ENCODE measurements at places on chromosomes 13 and 19.

GRCh38 chr13:68030152-68030809 is 800.1 kb upstream of the PCDH9 start:
- DNase-seq: no peak

GRCh38 chr19:23093832-23094231 is 23.0 kb upstream of the ZNF730 start:
- no peak for DNase-seq

DNA sequence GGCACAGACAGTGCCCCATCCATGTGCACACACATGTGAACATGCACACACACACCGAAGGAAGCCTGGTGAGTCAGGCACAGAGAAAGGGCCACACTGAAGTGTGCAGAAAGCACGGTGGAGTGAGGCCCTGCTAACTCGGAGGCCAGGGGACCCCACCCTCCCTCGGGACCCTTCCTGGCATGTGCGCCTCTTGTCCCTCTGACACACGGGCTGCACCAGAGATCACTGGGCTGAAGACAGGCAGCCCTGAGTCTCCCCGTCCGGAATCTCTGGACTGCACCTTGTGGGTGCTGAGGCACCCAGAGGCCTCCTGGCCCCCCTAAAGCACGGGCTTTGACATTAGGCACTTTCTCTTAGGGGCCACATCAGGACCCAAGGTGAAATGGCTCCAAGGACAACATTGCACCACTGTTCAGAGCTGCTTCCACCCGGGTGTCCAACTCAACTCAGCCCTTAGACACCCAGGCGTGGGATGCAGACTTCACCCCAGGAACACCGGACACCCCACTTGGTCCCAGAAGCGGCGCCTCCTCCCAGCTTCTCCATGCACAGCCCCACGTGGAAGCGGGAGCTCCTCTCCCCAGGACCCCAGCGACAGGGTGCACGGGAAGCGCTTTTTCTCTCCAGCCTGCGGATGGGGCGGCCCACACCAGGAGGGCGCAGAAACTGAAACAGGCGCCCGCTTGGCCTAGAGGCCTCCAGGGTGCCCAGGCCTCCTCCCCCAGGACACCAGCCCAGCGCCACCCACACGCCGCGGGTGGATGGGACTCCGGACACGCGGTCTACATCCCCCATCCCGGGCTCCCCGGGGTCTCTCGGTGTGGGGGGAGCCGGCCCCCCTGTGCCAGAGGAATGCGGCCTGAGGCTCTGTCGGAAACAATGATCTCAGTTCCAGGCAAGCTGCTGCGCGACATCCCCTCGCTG is 90.2 kb downstream of the SPACA7 start:
- DNase-seq: no peak

GRCh38 chr13:46552303-46552682 is 677 bp upstream of the LRCH1 start:
- DNase-seq: no peak

DNA sequence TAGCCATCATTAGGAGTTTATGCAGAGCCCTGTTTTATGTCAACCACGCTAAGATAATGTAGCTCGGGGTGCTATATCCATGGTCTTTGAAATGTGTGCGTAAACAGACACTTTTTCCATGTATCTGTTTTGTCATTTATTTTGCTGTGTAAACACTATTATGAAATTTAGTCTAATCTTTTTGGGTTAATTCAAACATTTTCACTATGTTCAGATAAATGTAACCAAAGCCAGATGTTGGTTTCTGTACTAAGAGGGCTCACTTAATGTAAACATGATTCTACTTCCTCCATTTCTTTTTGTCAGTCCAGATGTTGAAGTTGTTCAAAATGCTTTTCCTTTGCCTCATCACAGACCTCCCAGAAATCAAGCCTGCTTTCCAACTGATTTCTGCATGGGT is 499.5 kb upstream of the GPC6 start:
- no peak for DNase-seq

GRCh38 chr19:1065606-1066109 is 1.3 kb upstream of the ARHGAP45 start:
- DNase-seq: no peak

DNA sequence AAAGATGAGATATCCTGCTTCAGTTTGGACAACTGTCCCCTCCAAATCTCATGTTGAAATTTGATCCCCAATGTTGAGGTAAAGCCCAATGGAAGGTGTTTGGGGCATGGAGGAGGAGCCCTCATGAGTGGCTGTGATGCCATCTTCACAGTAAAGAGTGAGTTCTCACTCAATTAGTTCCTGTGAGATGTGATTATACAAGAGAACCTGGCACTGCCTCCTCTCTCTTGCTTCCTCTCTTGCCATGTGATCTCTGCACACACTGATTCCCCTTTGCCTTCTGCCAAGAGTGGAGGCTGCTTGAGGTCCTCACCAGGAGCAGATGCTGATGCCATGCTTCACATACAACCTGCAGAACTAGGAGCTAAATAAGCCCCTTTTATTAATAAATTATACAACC is 86.9 kb downstream of the HSPH1 start:
- no peak for DNase-seq

- peak; percentile 27 for DNase-seq
These were observed 464.8 kb downstream of the COG6 start for GRCh38 chr13:40120288-40120687.

GRCh38 chr13:106241974-106242953 is 293.2 kb downstream of the EFNB2 start:
- DNase-seq: peak; percentile 6

GRCh38 chr19:15210323-15210781 is 9.6 kb upstream of the NOTCH3 start:
- DNase-seq: peak; percentile 76

- DNase-seq: no peak
These were observed 130.6 kb downstream of the COG6 start for GRCh38 chr13:39786091-39786490.

DNA sequence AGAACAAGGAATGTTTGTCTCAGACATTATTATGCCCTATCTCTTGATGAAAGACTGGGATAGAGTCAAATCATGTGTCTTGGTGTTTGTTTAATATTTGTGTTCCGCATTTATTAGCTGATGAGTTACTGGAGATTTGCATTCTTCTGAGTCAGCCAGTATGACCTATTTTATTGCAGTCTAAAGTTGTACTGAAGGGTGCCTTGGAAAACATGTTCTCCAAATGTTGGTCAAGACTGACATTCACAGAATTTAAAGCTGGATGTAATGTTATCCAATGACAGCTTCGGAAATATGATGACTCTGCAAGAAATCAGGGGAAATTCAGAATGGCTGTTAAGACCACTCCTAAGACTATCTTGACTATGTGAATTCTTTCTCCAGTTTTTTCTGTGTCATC is 134.0 kb downstream of the KCNRG start:
- DNase-seq: no peak

- DNase-seq: no peak
These were observed 62.3 kb downstream of the DOCK9 start for GRCh38 chr13:98915563-98915962.

- DNase-seq: no peak
These were observed 1.8 kb downstream of the ANKLE1 start for GRCh38 chr19:17283504-17283996.

GRCh38 chr13:29165840-29166239 is 345.7 kb downstream of the MTUS2 start:
- DNase-seq: no peak

DNA sequence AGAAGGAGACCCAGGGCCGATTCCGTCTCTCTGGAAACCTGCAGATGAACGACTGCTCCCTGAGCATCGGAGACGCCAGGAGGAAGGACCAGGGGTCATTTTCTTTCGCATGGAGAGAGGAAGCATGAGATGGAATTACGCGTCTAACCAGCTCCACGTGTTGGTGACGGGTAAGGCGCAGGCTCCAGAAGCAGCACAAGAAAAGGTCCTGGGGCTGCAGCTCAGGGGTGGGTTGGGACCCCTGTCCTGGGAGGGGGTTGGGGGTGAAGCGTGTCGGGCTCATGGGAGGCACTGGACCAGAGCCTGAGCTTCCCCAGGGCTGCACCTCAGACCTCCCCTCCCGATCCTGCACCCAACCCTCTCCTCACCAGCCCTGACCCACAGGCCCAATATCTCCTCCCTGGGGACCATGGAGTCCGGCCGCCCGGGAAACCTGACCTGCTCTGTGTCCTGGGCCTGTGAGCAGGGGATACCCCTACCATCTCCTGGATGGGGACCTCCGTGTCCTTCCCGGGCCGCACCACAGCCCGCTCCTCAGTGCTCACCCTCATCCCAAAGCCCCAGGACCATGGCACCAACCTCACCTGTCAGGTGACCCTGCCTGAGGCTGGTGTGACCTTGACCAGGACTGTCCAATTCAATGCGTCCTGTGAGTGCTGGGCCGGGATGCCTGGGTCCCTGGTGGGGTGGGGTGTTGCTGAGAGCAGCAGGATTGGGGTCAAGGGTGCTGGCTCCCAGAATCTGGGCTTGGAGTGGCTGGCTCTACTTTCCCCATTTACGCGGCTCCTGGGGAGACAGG is 39.6 kb upstream of the CD33 start:
- DNase-seq: no peak

DNA sequence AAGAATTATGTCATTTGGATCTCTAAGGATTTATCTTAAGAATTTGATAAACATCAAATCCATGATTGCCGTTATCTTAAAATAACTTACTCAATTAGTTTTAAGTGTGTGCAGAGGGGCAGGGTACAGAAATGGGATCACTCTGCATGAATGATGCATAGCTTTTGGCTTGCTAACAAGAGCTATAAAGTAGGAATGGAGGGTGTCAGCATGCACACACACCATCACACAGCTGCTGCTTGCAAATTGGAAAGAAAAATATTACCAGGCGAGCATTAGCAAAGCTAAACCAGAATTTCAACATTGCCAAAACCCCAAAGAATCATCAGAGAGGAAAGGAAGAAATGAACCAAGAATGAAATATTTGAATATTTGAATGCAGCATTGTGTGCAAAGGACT is 580.6 kb downstream of the LMO7 start:
- DNase-seq: no peak

GRCh38 chr19:35557539-35558399 is 5.7 kb downstream of the ATP4A start:
- peak; percentile 35 for DNase-seq

- no peak for DNase-seq
These were observed at the start of gene SULT2A1 for GRCh38 chr19:47886010-47886559. SULT2A1 (minus strand) TSS chr19:47886315; CDS start chr19:47886257, 58 bp downstream.

- DNase-seq: no peak
These were observed 423.6 kb downstream of the NDFIP2 start for GRCh38 chr13:79904581-79904980.

DNA sequence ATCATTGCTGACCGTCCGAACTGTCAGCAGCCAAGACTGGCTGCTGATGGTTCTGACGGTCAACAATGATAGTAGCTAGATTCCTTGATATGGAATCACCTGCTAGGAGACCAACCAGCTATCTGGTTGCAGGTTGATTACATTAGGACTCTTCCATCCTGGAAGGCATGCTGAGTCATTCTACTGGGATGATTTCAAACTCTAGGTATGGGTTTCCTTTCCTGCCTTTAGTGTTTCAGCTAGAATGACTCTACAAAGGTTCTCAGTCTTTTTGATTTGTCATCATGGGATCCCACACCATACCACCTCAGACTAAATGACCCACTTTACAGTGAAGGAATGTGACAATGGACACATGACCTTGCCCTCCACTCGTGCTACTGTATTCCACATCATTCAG is 138.1 kb upstream of the KL start:
- DNase-seq: no peak

DNA sequence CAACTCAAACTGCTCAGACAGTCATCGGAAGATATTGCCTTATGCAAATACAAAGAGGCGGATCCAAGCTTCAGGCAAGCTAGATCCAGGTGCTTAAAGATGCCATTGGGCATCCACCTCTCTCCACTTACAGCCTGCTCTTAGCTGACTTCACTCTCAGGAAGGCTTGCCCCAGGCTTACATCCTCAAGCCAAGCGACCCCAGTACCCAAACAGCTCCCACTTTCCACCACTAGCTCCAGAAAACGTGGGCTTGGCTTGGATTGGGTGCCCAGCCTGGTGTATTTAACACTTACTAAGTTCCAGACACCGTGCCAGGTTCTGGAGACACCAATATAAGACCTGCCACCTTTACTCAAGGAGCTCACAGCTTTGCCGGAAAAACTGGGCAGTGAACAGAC is 142.1 kb upstream of the VSTM2B start:
- no peak for DNase-seq

DNA sequence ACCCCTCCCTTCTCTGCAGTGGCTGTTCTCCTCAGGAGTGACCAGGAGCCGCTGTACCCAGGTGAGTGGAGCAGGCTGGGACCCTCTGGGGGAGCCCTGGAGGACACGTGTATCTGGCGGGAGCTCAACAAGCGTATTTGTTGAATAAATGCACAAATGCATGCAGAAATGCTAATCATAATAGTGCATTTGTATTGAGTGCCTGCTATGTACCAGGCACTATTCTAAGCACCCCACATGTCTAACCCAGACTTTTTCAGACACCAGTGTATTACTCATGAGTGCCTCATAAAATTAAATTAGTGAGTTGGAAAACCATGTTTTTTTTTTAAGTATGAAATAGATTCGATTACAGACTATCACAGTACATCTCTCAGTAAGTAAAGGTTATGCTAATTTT is 7.9 kb downstream of the HPN start:
- DNase-seq: no peak

DNA sequence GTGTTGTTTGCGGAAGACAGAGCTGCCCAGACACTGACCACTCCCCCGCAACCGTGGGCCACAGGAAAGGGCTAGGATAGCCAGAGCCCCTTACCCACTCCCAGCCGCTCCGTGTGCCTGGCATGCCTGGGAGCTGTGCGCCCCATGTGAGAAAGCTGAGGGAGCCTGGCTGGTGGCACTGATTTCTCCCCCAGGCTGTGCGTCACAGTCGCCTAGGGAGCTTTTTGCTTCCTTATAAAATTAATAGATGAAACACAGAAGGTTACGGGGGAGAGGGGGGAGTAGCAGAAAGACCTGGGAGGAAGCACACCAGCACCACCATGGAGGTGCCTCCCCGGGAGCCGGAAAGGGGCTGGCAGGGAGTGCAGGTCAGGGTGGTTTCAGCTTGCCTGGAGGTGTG is 24.7 kb downstream of the DPF1 start:
- no peak for DNase-seq
